ENCODE measurements at places on chromosomes 12 and 14.

DNA sequence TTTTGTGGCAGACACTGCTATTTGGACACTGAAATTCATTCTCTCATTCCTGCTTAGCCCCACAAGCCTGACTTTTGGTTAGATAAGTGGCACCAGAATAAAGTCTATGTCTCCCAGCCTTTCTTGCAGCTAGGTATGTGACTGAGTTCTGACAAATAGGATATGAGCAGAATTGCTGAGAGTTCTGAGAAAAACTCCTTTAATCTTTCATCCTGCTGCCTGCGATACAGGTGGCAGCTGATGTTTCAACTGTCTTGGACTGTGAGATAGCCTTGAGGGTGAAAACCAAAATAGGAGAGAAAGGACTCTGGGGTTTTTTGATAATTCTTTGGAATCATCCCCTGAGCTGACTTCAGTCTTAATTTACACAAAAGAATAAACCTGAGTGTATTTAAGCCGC is 55.8 kb downstream of the MBIP start:
- DNase-seq, result no peak

DNA sequence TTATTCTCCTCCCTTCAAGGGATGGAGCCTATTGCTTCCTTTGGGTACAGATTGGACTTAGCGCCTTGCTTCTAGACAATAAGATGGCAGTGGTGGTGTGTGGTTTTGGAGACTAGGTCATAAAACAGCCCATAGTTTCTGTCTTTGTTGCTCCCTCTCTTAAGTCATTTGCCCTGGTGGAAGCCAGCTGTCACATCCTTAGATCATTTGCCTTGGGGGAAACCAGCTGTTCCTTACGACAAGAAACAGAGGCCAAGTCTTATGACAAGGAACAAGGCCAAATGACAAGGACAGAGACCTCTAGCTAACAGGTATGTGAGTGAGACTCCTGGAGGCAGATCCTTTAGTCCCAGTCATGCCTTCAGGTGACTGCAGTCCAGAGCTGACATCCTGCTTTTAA is 9.2 kb upstream of the PALS1 start:
- no peak for DNase-seq

GRCh38 chr12:65200007-65200665 is 30.8 kb downstream of the LEMD3 start:
- no peak for DNase-seq

- no peak for DNase-seq
Measured at GRCh38 chr14:93454224-93454623, 23.5 kb downstream of the UNC79 start.

DNA sequence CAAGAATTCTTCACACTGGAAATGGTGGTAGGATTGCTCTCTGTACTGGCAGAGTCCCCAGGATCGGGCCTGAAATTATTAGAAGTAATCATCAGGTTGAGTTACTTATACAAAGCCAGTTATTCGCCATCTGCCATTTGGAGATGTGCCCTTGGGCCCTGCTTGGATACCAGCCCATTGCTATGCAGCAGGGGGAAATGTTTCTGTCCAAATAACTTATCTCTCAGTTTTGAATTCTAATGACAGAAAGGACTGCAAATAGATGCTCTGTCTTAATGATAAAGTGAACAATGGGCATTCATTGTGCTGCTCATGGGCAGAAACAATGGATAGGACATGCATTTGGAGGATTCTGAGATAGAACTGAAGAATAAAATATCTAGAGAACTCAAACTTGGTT is 139.1 kb upstream of the PELI2 start:
- peak; percentile 44 for DNase-seq

Data from putamen (tissue), 1 donor.